ENCODE measurements at places on chromosomes 3 and 15.

DNA sequence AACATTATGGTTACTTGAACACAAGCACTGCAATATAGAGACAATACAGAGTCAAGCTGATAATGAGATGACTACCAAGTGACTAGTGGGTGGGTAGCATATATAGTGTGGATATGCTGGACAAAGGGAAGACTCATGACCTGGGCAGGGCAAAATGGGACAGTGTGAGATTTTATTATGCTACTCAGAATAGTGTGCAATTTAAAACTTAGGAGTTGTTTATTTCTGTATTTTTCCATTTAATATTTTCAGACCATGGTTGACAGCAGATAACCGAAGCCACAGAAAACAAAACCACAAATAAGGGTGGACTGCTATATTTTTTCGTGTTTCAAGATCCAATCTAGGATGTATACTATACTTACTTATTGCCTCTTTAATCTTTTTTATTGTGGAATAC, 19.6 kb downstream of the GALK2 start:
- no peak for DNase-seq

GRCh38 chr3:133295199-133295901, 104.5 kb upstream of the BFSP2 start:
- DNase-seq: no peak

- DNase-seq: peak; percentile 58
Measured at GRCh38 chr15:80778964-80779657, at the start of gene CEMIP. Gene CEMIP, plus strand, starts transcription at chr15:80779370. Its CDS starts 94,510 bp downstream, at chr15:80873880.

DNA sequence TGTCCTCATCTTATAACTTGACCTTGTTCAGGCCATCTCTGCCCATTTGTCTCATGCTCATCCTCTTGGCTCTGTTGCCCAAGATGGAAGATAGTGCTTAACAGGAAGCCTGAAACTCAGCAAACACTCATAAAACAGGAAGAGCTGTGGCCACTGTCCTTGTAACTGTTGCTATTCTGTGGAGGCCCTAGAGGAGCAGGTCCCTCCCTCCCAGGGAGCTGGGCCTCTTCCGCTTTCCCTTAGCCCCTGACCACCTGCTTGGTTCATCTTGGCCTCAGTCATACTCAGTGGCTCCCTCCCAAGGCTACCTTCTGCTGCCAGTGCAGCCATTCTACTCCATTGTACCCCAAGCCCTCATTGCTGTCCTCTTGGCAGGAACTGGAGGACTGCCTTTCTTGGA, 3.5 kb downstream of the MAPKAPK3 start:
- DNase-seq: no peak

DNA sequence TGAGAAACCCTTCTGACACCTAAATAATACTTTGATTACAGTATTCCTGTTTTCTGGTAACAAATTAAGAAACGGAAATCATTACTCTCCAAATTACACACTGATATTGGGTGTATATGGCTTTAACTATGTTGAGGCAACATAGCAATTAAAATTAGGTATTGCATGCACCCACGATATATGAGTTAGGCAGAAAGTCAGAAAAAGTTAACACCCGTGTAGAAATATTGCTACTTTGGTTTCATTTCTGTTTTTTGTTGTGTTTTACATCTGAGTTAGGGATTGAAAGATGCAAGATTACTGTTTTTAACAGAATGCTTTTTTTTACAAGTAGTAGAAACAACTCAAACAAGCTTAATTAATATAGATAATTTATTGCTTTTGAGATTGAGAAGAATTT, 327.8 kb downstream of the GBE1 start:
- no peak for DNase-seq

- no peak for DNase-seq
Measured at GRCh38 chr3:72102112-72102616, 317.2 kb upstream of the PROK2 start.

DNA sequence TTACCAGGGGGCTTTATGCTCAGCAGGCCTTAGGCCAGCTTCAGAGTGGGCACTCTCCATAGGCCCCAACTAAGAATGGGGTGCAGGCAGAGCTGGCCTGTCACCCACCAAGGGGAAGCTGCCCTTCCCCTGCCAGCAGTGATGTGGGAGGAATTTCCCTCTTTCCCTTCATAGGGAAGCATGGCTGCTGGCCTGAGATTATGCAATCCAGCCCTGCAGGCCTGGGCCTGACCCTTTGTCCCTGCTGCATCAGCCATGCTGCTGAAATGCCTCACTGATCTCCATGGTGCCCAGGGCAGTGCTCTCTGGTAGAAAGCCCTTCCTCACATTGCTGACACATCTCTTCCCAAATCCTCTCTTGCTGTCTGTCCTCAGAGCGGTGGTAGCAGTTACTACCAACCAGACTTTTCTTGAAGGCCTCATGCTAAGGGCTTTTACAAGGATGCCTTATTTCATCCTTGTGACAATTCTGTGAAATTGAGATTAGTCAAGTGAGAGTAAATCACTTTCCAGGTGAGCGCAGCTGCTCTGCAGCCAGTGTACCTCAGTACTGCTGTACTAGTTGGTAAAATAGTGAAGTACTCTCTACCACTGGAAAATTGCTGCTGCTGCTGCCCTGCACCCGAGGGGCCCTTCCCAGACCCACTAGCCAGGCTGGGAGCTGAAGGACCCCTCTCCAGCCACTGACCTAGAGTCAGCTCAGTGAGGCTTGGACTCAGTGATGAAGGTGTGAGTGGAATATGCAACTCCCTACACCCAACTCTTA, 33.8 kb downstream of the MRAS start:
- no peak for DNase-seq

DNA sequence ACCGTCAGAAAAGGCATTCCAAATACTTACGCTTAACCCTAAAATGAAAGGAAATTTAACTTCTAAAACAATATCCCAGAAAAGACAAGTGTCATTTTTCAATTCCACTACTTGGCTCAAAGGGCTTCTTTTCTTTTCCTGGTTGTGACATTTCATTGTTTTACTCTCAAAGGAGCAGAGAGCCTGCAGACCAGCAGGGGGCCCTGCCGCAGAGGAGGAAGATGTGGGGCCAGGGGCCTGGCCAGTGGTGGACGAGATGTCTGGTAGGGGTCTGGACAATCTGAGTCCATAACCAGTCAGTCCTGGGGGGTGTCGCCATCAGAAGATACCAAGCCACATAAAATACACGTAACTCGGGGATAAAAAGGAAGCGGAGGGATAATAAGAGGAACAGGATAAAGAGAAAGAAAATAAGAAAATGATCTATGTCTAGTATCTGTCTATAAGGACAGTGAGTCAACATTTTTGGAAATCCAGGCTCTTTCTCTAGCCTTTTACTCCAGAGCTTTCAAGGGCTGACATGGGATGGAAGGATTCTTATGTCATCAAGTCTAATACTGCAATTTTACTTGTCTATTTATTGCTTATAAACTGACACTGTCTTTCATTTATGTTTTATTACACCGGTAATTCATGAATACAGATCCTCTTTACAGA, 54.2 kb upstream of the ARHGEF3 start:
- no peak for DNase-seq

DNA sequence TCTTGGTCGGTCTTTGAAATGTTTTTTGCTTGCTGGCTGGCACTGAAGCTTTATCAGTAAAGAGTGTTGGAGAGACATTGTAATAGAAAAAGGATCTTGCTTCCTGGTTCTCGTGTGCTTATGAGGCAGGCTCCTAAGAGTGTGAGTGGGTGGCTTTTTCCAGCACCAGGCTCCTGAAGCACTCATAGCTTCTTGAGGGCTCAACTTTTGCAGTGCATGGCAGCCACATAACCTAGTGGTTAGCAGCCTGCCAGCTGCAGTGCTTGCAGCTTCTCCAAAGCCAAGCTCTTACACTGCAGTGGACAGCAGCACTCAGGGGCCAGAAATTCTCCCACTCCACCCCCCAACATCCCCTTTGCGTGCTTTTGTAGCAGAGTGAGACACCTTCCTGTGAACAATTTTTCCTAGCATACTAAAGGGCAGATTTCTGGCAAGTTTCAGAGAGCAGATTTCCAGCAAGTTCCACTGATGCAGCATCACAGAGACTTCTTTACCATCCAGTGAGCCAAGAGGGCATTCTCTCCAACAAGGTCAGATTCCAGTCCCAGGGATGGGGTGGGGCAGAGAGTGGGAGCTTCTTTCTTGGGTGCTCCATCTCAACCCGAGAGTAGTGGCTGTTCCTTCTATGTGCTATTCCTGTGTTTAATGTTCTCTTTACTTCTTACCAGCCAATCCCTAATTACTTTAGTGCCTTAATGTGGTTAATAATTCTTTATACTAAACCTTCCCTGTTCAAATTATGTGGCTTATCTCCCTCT, 15.8 kb upstream of the ARHGEF26 start:
- no peak for DNase-seq

DNA sequence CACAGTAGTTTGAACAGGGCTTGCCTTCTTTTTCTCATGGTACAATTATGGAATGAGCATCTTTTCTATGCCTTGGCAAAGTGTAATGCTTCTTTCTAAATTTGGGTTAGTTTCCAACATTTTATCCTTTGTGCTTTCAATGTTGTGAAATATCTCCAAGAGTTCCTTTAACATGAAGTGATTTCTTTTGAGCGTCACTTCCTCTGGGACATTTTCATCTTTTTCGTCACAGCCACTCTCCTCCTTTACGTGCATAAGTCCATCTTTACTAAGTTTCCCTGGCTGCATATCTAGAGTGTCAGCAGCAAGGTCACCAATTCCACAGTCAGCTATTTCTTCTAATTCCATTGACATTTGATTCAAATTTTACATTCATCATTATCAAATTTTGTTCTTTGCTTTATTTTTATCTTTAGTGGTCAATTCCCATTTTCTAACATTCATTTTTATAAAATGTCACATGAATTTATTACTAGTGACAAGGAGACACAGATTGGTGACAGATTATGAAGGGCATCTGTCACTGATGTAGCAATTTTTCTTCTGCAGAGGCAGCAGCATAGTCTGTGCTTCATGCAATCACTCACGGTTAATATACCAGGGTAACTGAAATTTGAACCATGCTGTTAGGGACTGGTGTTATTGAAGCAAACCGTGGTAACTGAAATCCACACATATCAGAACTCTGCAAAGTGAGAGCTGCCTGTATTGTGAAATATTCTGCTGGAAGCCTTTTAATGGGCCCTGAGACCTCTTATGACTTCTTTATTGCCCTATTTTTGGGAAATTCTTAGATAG, 126.5 kb upstream of the THBS1 start:
- no peak for DNase-seq
